ENCODE measurements at places on chromosomes 1 and 21.

DNA sequence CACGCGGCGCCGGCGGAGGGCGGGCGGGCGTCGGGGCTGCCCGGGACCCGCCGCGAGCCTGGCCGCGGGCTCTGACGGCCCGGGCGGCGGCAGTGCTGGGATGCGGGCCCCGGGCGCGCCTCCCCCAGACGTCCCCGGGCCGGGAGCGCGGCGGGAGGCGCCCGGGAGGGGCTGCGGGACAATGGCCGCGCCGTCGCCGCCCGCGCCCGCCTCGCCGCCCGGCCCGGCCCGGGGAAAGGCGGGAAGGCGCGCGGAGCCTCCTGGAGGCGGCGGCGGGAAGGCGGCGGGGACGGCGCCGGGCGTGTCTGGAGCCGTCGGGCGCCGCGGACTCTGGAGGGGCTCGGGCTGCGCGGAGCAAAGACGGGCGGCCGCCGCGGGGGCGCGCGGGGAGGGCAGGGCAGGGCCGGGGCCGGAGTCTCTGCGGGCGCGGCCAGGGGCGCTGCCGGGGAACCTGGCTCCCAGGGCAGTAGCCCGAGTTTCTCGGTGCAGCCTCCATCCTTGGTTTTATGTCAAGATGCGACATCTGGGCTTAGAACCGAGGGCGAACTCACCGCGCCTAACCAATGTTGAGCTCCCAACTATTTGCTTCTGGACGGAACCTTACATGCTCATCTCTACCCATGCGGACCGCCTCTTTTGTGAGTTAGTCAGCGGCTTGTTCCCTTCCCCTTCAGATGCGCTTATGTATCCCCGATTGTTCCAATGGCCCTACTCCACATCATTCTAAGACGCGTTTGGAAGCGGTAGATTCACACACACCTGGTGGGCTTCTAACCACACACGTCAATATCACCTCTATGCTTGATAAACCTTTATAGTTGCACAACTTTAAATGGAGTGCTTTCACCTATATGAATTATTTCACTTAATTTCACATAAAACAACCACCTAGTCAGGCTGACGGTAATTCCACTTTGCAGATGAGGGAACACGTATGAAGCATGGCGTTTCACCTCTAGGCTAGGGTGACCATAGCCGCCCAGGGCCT is 651 bp downstream of the ZBTB8A start:
- DNase-seq: peak; percentile 23

- DNase-seq: no peak
Observed at GRCh38 chr1:29523136-29523535, 286.8 kb downstream of the PTPRU start.

- DNase-seq: peak; percentile 37
Observed at GRCh38 chr1:71587961-71588360, 507.1 kb upstream of the ZRANB2 start.

DNA sequence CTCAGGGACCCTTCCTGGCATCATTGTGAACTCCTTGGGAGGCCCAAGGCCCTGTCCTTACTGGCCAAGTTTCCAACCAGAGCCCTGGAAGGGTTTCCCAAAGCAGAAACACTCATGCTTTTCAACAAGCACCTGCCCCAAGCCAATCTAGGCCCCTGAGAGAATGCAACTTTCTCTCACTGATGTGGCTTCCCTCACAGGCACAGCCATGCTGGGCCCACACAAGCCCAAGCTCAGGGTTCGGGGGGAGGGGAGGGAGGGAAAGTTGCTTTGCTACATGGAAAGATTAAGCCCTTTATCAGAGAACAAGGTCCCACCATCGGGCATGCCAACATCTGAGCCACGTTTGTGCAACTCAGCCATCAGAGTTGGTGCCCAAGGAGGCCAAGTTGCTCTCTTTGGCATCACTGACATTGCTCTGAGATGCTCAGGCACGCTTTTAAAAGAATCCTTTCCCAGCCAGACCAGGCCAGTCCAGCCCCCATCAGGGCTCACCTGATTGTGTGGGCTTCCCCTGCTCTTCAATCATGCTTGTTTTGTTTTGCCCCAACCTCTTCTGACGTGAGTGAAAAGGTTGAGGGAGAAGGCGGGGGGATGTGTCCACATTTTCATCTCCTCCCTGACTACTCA is 43.5 kb downstream of the RIMS3 start:
- DNase-seq: no peak

- DNase-seq: no peak
Observed at GRCh38 chr1:5996641-5997270, 4.5 kb upstream of the NPHP4 start.

DNA sequence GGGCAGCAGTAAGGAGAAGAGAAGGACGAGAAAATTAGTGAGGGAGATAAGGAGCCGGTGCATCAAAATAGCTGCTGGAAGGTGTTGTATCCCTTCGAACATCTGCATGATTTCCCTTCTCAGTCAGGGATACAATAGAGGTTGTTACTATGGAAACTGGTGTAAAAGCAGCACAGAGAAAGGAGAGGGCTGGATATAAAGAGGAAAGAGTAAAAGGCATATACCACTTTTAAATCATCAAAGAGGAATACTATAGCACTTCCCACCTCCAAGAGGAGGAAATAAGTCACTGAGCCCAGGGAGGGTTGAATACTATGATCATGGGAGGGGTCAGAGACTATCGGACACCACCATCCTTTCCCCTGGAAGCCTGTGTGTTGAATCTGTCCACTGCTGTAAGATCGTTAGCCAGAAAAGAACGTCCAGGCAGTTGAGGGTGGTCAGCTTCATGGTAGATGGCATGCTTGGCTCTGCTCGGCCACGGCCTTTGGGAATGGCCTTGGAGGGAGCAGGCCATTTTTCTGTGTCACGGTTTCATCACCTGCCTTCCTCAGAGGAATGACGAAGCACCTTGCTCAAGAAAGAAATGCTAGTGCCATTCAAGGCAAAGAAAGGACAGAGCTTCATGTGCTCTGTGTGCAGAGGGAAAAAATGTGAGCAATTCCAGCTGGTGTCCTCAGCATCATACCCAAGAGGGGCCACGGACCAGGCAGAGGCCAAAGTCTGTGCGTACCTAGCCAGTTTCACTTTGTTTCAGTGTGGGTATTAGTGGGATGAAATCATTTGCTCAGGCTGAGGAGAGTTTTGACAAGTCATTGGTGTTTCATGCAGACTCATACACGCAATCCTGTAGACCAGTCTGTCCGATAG is 64.2 kb downstream of the IRF2BP2 start:
- DNase-seq: no peak

DNA sequence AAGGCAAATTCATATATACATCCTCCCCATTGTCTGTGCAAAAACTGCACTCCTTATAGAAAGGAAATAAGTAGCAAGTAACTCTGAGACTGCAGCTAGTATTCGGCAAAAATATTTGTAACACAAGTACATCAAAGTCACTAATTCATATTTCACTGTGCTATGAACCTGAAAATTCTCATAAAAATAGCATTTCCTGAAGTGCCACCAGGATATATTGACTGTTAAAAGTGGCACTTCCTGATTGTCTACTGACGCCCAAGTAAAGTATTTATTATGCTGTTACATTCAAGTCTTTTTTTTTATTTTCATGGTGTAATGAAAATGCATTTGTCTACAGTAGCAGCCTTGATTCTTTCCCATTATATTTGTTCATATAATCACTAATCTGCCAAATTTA is 673.8 kb downstream of the PTPRC start:
- no peak for DNase-seq

DNA sequence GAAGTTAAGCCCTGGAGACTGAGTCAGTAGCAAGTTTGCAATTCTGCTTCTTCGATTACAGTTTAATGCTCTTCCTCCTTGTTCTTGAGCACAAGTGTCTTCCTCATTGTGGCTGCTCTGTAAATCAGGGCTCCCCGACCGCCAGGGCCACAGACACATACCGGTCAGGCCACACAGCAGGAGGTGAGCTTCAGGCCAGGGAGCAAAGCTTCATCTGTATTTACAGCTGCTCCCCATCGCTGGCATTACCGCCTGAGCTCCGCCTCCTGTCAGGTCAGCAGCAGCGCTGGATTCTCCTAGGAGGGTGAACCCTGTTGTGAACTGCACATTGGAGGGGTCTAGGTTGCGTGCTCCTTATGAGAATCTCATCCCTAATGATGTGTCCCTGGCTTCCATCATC is 1.7 kb upstream of the TRAPPC10 start:
- no peak for DNase-seq

GRCh38 chr1:55313903-55314302 is 98.7 kb upstream of the USP24 start:
- peak; percentile 28 for DNase-seq

GRCh38 chr21:38170704-38171682 is 85.8 kb upstream of the KCNJ15 start:
- DNase-seq: no peak

GRCh38 chr1:181117648-181118449 is 29.3 kb downstream of the IER5 start:
- DNase-seq: no peak

DNA sequence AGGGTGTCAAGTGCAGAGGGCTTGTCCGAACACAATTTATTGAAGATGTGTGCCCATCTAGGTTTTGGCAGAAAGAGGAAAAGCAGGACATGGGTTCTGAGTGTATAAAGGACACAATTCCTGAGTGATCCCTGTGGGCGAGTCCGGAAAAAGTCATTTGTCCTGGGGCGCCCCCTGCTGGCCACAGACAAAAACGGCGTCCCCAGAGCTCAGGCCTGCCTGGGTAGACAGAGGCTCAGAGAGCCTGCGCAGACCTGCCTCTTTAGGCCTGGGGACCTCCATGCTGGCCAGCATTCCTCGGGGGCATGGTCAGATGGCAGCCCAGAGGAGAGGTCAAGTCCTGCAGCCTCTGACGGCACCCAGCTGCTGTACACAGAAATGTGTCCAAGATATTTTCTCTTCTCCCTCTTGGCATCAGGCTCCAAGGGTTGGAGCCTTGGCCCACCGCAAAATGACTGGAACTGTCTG is 65.5 kb upstream of the LRP8 start:
- DNase-seq: peak; percentile 48

DNA sequence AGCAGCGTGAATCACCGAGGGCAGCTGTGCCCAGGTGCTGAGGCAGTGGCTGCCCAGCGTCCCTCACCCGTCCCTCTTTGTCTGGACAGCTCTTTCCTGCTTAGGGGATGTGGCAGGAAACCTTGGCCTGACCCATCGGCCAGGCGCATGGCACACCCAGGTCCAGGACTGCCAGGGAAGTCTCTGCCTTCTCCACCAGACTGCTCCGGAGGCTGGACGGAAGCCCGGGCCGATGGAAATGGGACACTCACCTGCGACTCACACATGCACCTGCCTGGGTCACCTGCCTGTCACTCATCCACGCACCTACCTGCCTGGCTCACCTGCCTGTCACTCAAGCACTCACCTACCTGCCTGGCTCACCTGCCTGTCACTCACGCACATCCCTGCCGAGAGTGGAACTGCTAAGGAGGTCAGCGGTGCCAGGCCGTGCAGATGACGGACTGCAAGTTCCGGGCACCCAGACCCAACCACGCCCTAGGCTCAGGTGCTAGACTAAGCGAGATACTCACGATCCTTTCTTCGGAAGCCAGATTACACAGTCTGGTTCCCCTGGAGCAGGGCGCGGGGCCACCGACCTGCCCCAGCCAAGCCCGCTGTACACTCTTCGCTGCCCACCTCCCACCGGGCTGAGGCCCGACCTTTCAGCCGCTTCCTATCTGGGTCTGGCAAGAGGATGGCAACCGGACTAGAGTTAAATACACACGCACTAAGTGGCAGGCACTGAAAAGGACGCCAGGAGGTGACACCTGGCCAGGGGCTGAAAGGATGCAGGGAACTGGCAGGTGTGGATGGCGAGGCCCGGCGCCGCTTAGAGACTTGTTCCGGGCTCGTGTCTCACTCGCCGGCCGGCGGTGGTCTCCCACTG is 1.1 kb downstream of the UBE2J2 start:
- no peak for DNase-seq

DNA sequence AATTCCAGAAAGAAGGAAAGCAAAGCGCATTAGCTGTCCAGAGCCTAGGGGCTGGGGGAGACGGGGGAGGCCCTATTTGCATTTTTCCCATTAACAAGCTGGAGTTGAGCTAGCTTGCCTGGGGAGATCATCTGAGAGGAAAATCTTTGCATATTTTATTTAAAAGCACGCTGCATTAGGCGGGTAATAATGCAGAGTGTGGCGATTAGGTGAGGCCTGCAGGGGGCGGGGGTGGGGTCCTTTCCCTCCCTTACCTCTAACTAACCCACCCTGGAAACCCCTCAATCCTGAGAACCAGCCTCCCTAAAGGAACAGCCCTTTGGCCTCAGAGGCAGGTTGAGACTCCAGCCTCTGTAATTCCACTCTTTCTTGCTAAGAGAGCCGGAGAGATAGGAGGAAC is 16.2 kb downstream of the C1orf216 start:
- DNase-seq: no peak

DNA sequence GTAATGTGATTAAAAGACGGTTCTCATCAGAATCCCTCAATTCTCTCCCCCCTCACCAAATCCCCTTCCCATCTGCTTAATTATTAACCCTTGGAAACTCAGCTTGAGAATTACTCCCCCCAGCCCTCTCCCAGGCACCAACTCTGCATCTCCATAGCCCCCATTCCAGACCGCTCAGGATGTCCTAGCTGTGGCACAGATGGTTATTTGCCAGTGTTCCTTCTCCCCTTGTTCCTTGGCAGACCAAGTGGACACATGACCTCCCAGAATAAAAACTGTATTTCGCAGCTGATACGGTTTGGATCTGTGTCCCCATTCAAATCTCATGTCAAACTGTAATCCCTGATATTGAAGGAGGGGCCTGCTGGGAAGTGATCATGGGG is 14.6 kb downstream of the HENMT1 start:
- no peak for DNase-seq

GRCh38 chr1:98032958-98033357 is 112.1 kb upstream of the DPYD start:
- no peak for DNase-seq

DNA sequence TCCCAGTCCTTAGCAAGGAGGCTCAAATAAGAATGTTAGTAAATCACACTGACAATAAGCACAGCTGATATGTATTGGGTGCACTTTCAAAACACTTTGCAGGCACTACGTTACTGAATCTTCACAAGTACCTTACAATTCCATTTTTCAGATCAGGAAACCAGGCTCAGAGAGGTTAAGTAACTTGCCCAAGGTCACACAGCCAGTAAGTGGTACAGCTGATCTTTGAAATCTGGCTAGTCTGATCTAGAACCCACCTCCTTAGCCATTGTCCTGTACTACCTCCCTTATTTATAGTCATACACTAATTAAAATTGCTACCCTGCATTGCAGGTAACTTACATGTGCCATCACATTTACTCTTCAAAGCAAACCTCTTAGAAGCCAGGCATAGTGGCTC is 122.1 kb upstream of the KLHDC7A start:
- DNase-seq: no peak

- DNase-seq: no peak
Observed at GRCh38 chr1:185860311-185860710, 126.1 kb downstream of the HMCN1 start.

- no peak for DNase-seq
Observed at GRCh38 chr1:85427331-85427730, 37.6 kb downstream of the DDAH1 start.

DNA sequence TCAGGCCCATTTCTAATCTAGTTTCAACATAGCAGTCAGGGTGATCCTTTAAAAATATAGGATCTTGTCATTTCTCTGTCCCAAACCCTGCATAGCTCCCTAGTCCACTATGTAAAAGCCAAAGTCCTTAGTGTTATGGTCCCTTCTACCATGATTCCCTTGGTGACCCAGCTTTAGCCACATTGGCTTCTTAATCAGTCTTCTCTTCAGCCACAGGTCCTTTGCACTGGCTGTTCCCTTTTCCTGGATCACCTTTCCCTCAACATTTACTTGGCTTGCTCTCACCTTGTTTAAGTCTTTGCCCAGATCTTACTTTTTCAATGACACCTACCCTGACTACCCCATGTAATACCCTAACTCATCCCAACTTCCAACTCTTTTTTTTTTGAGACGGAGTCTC is 11.7 kb upstream of the FUCA1 start:
- no peak for DNase-seq

GRCh38 chr1:27031235-27032118 is 18.8 kb upstream of the TENT5B start:
- peak; percentile 61 for DNase-seq

All from foreskin melanocyte (primary cell).